ENCODE measurements at places on chromosomes 7 and 10.

DNA sequence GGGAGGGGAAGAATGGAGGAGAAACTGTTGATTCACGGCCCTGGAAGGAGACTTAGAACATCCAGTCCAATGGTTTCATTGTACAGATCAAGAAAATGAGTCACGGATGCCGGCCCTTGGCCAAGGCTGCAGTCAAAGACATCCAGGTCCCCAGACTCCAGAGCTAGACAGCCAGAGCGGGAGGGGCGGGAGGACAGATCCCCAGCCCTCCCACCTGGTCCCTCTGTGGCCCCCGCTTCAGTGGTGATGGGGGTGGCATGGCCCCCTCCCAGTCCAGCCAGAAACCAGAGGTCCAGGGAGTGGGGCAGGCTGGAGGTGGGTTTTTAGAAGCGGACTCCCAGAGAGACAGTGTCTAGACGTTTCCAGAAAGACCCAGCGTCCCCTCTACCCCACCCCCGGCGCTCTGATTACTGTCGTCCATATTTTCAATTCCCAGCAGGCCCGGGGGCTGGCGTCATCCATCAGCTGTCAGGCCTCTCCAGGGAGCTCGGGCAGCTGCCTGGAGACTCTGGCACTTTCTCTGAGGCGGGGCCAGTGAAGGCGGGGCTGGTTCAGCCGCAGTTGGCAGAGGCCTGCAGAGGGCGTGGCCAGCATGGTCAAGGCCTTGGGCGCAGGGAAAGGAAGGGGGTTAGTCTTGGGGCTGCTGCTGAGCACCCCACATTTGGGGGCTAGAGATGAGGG lies 8.0 kb upstream of the HSPB1 start:
- DNase-seq, result peak; percentile 88

DNA sequence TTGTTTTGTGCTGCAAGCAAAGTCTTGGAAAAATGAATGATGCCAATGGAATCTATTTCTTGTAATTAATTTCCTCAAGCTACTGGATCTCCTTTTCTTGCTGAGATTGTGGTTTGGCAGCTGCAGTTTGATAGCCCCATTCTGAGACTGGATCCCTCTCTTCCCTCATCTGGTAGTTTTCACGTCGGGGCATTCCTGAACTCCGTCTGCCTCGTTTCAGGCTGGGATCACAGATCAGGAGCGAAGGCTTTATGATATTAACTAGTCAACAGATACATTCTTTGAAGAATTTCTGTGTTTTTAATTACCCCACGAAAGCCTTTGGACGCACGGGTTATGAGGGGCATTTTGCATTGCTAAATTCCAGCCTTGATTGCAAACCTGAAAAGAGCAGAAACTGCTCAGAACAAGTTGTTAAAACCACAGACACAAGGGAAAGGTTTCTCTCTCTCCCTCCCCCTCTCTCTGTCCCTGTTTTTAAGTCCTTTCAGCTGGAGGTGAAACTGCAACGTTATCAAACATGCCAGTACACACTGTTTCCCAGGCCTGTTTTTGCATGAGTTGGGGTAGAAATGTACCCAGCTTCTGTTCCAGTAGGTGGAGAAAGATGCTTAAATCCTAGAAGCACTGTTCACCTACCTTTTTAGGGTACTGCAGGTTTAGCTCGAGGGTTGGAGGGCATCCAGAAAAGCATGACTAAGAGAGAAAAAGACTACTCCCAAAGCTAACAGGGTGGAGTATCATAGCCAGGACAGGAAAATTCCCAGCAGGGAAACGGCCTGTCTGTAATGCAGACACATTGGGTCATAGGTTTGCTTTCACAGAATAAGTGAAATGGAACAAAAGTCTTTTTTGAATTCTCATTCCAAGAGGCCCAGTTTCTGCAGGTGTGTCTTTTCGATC lies 124.3 kb downstream of the CUX1 start:
- DNase-seq, result peak; percentile 60

DNA sequence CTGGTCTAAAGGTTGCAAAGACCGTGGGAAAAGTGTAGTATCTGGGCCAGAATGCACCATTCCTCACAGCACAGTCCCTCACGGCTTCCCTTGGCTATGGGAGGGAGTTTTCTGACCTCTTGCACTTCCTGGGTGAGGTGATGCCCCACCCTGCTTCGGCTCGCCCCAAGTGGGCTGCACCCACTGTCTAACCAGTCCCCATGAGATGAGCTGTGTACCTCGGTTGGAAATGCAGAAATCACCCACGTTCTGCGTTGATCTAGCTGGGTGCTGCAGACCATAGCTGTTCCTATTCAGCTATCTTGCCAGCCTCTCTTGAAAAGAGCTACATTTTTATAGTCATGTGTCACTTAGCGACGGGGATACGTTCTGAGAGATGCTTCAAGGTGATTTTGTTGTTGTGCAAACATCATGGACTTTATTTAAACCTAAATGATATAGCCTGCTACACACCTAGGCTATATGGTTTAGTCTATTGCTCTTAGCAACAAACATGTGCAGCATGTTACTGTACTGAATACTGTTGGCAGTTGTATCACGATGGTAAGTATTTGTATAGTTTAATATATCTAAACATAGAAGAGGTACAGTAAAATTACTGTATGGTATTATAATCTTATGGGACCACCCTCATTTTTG lies 120.0 kb downstream of the PPP1R9A start:
- DNase-seq, result no peak

DNA sequence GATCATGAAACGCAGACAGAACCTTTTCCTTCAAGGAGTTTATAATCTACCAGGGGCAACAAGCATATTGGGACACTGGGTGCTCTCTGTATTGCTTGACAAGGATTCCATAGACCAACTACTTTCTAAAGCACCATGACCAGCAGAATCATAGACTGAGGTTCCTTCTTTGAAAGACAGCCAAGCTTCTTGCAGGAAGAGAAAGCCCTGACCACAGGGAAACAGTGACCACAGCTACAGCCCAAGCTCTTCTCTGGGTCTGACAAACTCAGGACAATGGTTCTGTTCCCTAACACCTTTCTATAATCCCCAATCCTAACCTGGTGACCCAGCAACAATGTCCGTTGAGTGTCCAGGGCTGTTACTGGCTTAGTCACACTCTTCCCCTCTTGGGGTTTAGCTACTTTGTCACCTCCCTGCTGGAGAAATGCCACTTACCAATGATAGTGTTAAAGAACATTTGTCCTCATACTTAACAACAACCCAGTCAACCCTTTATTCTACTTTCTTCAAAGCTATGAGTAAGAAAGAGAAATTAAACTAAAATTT lies 155.7 kb downstream of the JAZF1 start:
- DNase-seq, result no peak

DNA sequence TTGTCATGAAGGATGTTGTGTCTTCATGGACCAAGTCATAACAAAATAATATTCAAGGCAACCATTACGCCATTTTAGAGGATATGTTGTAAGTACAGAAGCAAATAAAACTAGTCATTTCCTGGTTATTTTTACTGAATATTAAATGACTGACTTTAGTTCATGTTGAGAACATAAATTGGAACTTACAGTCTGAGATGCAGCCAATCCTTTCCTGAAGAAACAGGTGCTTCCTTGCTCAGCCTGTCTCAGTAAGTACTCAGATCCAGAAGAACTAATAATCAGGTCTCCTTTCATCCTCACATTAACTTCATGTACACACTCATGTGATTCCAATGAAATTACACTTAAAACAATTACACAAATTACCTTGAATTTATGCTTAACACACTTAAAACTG lies 12.3 kb downstream of the SEMA3A start:
- DNase-seq, result no peak

DNA sequence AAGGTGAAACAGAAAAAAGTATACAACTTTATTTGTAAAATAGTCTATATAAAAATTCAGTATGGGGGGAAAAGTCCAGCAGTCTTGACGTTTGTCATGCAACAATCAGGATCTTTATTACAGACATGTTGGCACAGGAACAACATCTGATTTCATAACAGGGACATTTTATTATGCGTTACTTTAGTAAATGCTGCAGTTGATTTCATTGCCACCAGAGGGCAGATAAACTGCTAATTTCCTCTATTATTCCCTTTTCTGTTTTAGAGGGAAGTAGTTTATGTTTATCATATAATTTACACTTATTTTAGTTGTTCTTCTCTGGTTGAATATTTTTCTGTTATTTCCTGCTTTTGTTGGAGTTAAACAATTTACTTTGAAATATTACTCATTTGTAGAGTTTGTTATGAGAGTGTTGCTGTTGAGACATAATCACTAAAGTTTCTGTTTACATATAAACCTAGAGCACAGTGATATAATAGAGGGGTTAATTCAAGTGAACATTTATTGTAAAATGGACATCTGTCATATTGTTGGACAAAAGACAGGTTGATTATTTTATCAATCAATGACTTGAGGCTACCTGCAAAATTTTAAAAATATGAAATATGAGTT lies 3.3 kb downstream of the PLXDC2 start:
- DNase-seq, result peak; percentile 88

Measured in hematopoietic multipotent progenitor cell treated with erythropoietin and hydrocortisone succinate and interleukin-3 and kit ligand, for 4 days (in vitro differentiated cells).